Esophagus squamous epithelium (tissue), 5 donors: ENCODE measurements at places on chromosomes 6 and 20. TPM values are rescaled to one million over a fixed set of nuclear protein-coding genes. Genes with fewer than 3 reads are reported as not detected.

The OR2B6 gene
- not detected for total RNA-seq

The MAP1LC3A gene
- total RNA-seq, result 24.6 TPM

The RBM39 gene
- total RNA-seq, result 168 TPM

The C4B gene
- total RNA-seq, result 3.2 TPM

GRCh38 chr6:36621371-36621855 lies 27.3 kb downstream of the SRSF3 start:
- H3K27me3 ChIP-seq, result no peaks in the 10 kb centered on the region
- H3K27ac ChIP-seq, result no peak overlapping the region
- H3K4me3 ChIP-seq, result no peak overlapping the region
- peaks cover 33% of the 10 kb centered on the region for H3K4me1 ChIP-seq
- no peak for DNase-seq
- H3K36me3 ChIP-seq, result no peaks in the 10 kb centered on the region

DNA sequence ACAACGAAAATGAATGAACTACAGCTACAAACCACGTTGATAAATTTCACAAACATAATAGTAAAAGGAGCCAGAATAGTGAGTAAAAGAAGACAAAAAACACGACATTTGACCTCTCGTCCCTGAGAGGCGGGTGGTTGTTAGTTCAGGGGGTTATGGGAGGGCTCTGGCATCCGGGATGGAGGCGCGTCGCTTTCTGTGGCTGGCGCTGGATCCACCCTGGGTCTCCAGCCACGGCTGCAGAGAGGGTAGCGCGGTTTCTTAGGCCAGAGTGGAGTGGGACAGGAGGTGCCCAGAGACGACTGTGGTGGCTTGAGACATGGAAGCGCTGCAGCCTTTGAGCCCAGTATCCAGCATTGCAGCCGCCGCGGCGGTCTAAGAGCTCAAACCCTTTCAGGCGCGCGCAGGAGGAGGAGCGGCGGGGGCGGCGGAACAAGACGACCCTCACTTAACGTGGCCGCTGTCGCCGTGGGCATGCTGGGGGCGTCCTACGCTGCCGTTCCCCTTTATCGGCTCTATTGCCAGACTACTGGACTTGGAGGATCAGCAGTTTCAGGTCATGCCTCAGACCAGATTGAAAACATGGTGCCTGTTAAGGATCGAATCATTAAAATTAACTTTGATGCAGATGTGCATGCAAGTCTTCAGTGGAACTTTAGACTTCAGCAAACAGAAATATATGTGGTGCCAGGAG lies 3.7 kb upstream of the ZSCAN23 start:
- peak overlapping the region; percentile 16 for H3K4me3 ChIP-seq
- H3K36me3 ChIP-seq, result no peaks in the 10 kb centered on the region
- H3K4me1 ChIP-seq, result peaks cover 3% of the 10 kb centered on the region
- no peak for DNase-seq

- peaks cover 12% of the 10 kb centered on the region for H3K4me1 ChIP-seq
- peaks cover 90% of the 10 kb centered on the region for H3K27me3 ChIP-seq
- DNase-seq, result no peak
- H3K36me3 ChIP-seq, result no peaks in the 10 kb centered on the region
- H3K4me3 ChIP-seq, result peak overlapping the region; percentile 24
- H3K27ac ChIP-seq, result no peak overlapping the region
Observed at GRCh38 chr6:28635547-28636158, 110.0 kb downstream of the GPX5 start.

- H3K27ac ChIP-seq, result no peak overlapping the region
- peaks cover 3% of the 10 kb centered on the region for H3K4me1 ChIP-seq
- DNase-seq, result no peak
- no peaks in the 10 kb centered on the region for H3K36me3 ChIP-seq
Observed at GRCh38 chr20:7855545-7855944, 84.7 kb downstream of the HAO1 start.

DNA sequence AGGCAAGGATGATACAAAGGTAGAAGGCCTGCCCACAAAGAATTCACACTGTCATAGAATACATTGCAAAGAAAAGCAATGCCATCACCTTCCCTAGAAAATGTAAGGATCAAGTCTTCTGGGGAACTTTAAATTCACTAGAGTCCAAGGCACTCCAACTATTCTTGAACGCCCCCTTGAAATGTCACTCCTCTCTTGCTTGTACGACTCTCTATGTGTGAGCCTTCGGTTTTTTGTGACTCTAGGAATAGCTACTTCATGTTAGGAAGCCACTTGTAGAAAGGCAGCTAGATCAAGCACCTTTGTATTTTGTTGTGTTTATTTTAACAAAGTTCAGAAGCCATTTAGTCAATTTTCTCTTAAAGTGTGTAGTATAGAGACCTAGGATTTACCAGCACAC lies 159.2 kb upstream of the ARID1B start:
- DNase-seq, result no peak
- H3K27me3 ChIP-seq, result no peaks in the 10 kb centered on the region
- H3K4me1 ChIP-seq, result peaks cover 3% of the 10 kb centered on the region
- no peaks in the 10 kb centered on the region for H3K36me3 ChIP-seq
- no peak overlapping the region for H3K27ac ChIP-seq

DNA sequence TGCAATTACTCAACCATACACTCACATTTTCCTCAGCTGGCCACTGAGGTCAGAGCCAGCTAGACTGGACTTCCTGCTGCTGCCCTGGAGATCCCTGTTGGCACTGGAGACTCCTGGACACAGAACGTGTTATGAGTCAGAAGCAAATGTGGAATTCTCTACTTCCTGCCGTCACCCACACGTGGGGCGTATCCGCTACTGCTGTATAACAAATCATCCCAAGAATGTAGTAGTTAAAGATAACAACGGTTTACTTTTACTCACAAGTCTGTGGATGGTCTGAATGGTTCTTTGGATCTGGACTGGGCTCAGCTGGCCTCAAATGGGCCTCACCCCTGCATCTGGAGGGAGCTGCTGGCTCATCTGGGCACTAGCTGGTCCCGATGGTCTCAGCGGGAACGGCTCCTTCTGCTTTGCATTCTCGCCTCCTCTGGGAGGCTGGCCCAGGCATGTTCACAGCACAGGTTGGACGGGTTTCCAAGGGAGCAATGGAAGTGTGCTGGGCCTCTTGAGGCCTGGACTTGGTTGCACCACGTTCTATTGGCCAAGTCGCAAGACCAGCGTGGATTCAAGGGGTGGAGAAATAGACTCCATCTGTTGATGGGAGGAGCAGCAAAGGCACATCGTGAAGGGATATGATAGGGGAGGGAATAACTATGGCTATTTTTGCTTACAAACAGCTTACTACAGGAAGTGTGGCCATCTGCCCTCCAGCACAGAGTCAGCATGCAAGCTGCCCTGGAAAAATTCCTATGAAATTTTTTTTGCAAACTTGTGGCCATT lies 118.5 kb downstream of the SNX5 start:
- no peaks in the 10 kb centered on the region for H3K36me3 ChIP-seq
- no peaks in the 10 kb centered on the region for H3K27me3 ChIP-seq
- H3K27ac ChIP-seq, result peak overlapping the region; percentile 54
- no peak overlapping the region for H3K4me3 ChIP-seq
- H3K4me1 ChIP-seq, result peaks cover 11% of the 10 kb centered on the region

DNA sequence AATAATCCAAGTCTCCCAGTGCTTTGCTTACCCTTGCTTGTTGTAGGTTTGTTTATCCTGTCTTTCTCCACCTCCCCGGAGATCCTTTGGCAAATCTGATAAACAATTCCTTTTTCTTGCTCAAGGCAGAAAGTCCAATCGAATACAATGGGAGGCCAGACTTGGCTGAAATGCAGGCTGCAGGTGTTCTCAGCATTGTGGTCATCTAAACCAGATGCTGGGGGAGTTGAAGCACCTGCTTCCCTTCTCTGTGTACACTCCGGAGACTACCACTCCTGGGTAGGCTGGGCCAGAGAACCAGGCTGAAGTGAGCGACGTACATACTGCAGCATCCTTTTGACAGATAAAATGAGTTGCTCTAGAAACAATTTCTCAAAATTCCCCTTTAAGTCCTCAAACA lies 82.6 kb upstream of the PREP start:
- no peak overlapping the region for H3K27ac ChIP-seq
- H3K36me3 ChIP-seq, result no peaks in the 10 kb centered on the region
- no peak for DNase-seq
- no peaks in the 10 kb centered on the region for H3K27me3 ChIP-seq

The TNFRSF21 gene
- total RNA-seq, result 43.4 TPM

DNA sequence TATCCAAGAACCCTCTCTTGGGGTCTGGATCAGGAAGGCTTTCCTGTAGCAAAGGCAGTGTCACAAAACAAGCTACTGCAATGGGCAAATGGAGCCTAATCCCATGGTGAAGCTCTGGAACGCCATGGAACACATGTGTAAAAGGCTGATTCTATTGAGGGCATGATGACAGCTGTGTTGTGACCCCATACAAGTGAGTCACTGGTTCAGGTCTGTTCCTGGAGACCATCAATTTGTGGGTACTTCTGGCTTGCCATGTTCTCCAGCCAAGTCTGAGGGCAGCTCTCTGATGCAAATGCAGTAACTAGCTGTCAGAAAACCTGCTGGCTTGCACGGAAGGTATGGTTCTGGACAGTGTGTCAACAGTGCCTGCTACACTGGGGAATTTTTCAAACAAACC lies 33.3 kb upstream of the ECHDC1 start:
- H3K4me3 ChIP-seq, result no peak overlapping the region
- H3K27me3 ChIP-seq, result no peaks in the 10 kb centered on the region
- H3K4me1 ChIP-seq, result no peaks in the 10 kb centered on the region

GRCh38 chr6:20238688-20239587 lies 26.7 kb upstream of the MBOAT1 start:
- H3K4me1 ChIP-seq, result peaks cover 18% of the 10 kb centered on the region
- no peak overlapping the region for H3K4me3 ChIP-seq
- DNase-seq, result no peak
- peak overlapping the region; percentile 82 for H3K27ac ChIP-seq
- no peaks in the 10 kb centered on the region for H3K36me3 ChIP-seq

The OXT gene
- total RNA-seq, result not detected

- DNase-seq, result no peak
- no peak overlapping the region for H3K4me3 ChIP-seq
- H3K27me3 ChIP-seq, result no peaks in the 10 kb centered on the region
- H3K36me3 ChIP-seq, result no peaks in the 10 kb centered on the region
- H3K4me1 ChIP-seq, result no peaks in the 10 kb centered on the region
- H3K27ac ChIP-seq, result no peak overlapping the region
Observed at GRCh38 chr20:39762716-39763115, 800.6 kb downstream of the DHX35 start.

The ACTL10 gene
- 4.4 TPM for total RNA-seq

- no peaks in the 10 kb centered on the region for H3K4me1 ChIP-seq
- H3K36me3 ChIP-seq, result no peaks in the 10 kb centered on the region
- H3K27ac ChIP-seq, result no peak overlapping the region
- no peak overlapping the region for H3K4me3 ChIP-seq
- no peaks in the 10 kb centered on the region for H3K27me3 ChIP-seq
Observed at GRCh38 chr6:84521511-84521910, 242.9 kb downstream of the TBX18 start.

- H3K4me3 ChIP-seq, result no peak overlapping the region
- DNase-seq, result no peak
- no peaks in the 10 kb centered on the region for H3K36me3 ChIP-seq
- no peak overlapping the region for H3K27ac ChIP-seq
- no peaks in the 10 kb centered on the region for H3K27me3 ChIP-seq
- H3K4me1 ChIP-seq, result peaks cover 12% of the 10 kb centered on the region
Observed at GRCh38 chr6:27608916-27609883, 136.3 kb upstream of the ZNF184 start.

GRCh38 chr6:12037798-12038197 lies 25.7 kb downstream of the HIVEP1 start:
- H3K36me3 ChIP-seq, result no peaks in the 10 kb centered on the region
- H3K27ac ChIP-seq, result no peak overlapping the region
- H3K4me1 ChIP-seq, result peaks cover 10% of the 10 kb centered on the region
- DNase-seq, result no peak

The MAD2L1BP gene
- total RNA-seq, result 20.9 TPM

The CHRNA4 gene
- total RNA-seq, result not detected

DNA sequence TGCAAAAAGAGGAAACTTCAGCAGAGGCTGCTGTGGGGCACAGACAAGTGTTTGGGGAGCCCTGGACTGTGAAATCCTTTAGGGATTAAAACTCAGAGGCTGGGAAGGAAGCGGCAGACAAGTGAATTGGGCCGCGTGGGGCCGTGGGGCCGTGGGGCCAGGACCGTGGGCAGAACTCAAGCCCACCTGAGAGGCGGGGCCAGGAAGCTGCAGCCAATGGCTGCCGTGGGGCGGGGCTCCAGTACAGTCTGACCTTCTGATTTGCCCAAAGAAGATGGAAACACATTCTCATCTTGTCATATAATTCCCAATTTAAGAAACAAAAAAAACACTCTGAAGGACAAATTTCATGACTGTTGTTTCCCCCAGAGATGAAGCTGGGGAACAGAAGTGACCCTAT lies 55.4 kb downstream of the ANKRD60 start:
- H3K4me1 ChIP-seq, result peaks cover 19% of the 10 kb centered on the region
- H3K36me3 ChIP-seq, result no peaks in the 10 kb centered on the region
- H3K27me3 ChIP-seq, result no peaks in the 10 kb centered on the region
- H3K4me3 ChIP-seq, result no peak overlapping the region
- no peak for DNase-seq
- H3K27ac ChIP-seq, result no peak overlapping the region

The GSTA3 gene
- not detected for total RNA-seq

GRCh38 chr6:3398755-3399696 lies 57.8 kb downstream of the SLC22A23 start:
- H3K36me3 ChIP-seq, result no peaks in the 10 kb centered on the region
- DNase-seq, result no peak
- no peak overlapping the region for H3K4me3 ChIP-seq
- no peaks in the 10 kb centered on the region for H3K27me3 ChIP-seq

- H3K4me3 ChIP-seq, result no peak overlapping the region
- H3K27me3 ChIP-seq, result no peaks in the 10 kb centered on the region
- peaks cover 33% of the 10 kb centered on the region for H3K36me3 ChIP-seq
- peak overlapping the region; percentile 19 for H3K27ac ChIP-seq
- H3K4me1 ChIP-seq, result peaks cover 63% of the 10 kb centered on the region
- DNase-seq, result no peak
Observed at GRCh38 chr6:148464319-148465010, 121.8 kb downstream of the SASH1 start.

The AK9 gene
- total RNA-seq, result 2.8 TPM

The TFAP2D gene
- total RNA-seq, result not detected

DNA sequence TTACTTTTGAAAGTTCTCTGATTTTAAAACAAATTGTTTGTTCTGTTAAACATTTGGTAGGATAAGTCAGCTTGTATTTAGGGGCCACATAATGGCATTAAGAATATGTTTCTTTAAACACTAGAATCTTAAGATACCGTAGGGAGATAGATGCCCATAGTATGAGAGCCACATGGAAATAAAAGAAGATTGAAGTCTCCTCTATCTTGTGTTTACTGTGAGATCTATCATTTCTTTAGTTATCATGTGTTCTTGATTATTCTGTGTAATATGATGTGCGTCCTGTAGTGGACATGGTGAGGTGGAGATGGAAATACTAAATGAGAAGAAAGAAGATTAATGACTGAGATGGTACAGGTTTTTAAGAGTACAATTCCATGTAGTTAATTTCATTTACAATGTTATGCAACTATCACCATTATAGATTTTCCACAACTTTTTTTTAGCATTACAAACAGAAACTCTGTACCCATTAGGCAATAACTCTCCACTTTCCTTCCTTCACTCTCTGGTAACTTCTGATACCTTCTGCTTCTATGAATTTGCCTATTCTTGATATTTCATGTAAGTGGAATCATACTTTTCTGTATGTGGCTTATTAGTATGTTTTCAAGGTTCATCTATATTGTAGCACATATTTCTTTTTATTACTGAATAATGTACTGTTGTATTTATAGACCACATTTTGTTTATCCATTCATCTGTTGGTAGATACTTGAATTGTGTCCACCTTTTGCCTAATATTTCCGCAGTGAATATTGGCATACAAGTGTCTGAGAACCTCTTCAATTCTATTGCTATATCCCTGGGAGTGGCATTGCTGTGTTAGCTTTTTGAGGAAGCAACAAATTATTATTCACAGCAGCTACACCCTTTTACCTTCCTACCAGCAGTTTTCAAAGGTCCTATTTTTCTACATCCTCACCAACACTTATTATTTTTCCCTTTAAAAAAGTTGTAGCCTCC lies 11.5 kb downstream of the RNF146 start:
- no peaks in the 10 kb centered on the region for H3K27me3 ChIP-seq
- no peak overlapping the region for H3K27ac ChIP-seq
- DNase-seq, result no peak
- no peak overlapping the region for H3K4me3 ChIP-seq
